ENCODE measurements at places on chromosomes 5 and 9. TPM values are rescaled to one million over a fixed set of nuclear protein-coding genes. Genes with fewer than 3 reads are reported as not detected.

Gene FOXD4
- total RNA-seq, result 1.2 TPM

Gene KCNT1
- not detected for total RNA-seq

Gene LECT2
- not detected for total RNA-seq

Gene GARIN3
- not detected for total RNA-seq

Gene PFN3
- not detected for total RNA-seq

Gene MEGF9
- 3.4 TPM for total RNA-seq

- no peak for DNase-seq
These were observed 79.2 kb upstream of the SPRY4 start for GRCh38 chr5:142404046-142404477.

GRCh38 chr9:123975871-123976270 is 35.7 kb upstream of the LHX2 start:
- no peak for DNase-seq

DNA sequence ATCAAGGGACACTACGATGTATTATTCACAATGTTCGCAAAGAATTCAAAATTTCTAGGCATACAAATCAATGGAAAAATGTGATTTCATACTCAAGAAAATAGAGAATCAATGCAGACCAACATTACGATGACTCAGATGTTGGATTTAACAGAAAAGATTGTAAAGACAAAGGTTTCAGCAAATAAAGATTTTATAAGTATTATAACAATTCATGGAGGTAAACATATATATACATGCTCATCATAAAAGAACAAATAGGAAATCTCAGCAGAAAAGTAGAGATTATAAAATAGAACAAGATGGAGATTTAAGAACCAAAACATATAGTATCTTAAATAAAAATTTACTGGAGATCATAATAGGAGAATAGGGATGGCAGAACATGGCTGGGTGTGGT is 93.4 kb upstream of the JAK2 start:
- DNase-seq, result no peak

- no peak for DNase-seq
These were observed 41.9 kb upstream of the ITGA2 start for GRCh38 chr5:52947208-52947607.

DNA sequence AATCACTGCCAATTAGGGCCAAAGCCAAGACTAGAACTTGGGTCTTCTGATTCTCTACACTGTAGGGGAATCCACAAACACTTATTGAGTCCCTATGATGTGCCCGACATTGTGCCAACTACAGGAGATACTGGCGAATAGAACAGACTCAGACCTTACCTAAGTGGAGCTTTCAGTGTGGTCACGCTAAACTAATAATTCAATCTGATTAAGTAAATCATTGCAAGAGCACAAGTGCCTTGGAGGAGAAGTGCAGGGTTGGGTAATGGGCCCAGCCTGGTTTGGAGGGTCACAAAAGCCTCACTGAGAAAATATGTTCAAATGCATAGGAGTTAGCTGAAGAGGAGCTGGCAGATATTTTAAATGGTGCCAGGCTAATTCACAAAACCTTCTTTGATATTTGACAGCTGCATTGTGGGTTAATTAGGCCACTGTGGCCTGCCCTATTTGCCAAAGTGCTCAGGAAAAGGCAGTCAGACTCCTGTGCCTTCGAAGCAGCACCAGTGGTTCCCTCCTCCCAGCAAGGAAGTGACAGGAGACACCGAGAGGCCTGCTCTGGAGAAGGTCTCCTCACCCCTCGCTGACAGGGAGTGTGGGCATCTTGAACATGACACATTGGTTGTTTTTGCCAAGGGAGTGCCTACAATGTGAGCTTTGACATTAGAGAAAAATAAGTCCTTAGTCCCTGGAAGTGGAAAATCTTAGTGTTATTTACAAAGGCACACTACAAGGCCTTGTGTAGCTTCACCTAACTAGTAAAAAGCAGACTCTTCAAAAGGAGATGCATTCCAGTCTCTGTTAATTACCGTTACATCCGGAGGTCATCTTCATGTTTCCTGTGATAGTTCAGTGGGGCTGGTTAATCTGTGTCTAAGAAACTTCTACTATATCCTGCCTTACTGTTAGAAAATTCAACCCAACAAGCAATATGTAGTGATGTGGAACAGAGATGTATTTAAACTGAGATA is 24.1 kb upstream of the TRAF1 start:
- DNase-seq, result no peak

GRCh38 chr5:32909207-32909606 is 198.1 kb downstream of the NPR3 start:
- no peak for DNase-seq

DNA sequence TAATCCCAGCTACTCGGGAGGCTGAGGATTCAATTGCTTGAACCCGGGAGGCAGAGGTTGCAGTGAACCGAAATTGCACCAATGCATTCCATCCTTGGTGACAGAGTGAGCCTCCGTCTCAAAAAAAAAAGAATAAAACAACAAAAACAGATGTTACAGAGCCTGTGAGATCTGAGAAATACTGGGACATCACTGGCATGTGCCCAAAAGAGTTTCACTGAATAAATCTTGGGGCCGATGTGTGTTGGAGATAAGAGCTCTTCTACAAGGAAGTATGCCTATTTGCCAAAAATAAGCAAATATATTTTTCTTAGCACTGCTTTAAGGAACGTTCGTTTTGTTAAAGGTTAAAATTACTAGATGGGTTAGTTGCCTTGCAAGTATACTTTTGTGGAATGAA is 55.1 kb downstream of the KIAA1958 start:
- DNase-seq, result no peak

GRCh38 chr5:72647806-72648205 is 140.6 kb upstream of the ZNF366 start:
- DNase-seq, result no peak

- DNase-seq, result no peak
These were observed 289.1 kb upstream of the ITGA1 start for GRCh38 chr5:52498607-52499006.

- no peak for DNase-seq
These were observed 19.0 kb downstream of the PTCH1 start for GRCh38 chr9:95497772-95498171.

DNA sequence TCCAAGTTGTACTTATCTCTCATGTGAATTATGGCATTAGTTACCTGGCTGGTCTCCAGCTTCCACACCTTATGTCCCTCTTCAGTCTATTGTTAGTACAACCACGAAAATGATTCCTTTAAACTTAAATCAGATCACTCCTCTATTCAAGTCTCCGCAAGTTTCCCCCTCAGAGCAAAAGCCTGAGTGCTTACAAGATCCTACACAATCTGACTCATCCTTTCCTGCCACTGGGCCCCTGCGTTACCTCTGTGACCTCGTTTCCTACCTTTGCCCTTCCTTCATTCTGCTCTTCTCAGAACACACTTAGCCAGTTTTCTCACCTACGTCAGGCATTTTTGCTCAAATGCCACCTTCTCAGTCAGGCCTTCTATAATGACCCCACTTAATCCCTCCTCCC is 45.1 kb upstream of the GLIS3 start:
- DNase-seq, result peak; percentile 40

GRCh38 chr5:94853120-94853519 is 234.7 kb downstream of the SLF1 start:
- no peak for DNase-seq

DNA sequence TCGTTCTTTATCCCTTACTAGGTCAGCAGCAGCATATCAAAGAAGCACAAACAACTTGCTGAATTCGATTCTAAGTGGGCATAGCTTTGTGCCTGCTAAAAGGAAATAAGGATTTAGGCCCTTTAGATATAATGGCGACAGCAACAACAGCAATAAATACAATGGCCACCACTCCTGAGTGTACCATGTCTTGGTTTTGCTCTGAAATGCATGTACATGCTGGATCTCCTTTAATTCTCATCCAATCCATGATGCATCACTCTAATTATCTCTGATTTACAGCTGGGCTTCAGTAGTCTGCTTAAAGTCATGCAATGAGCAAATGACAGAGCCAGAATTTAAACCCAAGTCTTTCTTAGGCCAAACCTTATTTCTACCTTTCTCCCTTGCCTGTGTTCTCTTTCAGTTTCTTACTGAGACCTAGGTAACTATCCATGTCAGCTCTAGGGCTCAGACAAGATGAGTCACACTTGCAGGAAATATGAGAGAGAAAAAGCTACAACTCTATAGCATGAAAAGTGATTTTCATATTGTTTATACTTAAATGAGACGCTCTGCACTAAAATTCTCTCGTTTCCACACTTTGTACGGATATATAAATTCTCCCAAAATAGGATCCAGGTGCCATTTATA is 111.8 kb downstream of the HMHB1 start:
- peak; percentile 62 for DNase-seq

- no peak for DNase-seq
These were observed 61.1 kb downstream of the CD180 start for GRCh38 chr5:67135381-67135984.

- no peak for DNase-seq
These were observed 38.9 kb downstream of the ARHGAP26 start for GRCh38 chr5:142808878-142809598.

Measured in HT1080 (cell line).